CD8-positive, alpha-beta T cell (primary cell): ENCODE measurements at places on chromosomes 2 and 18.

DNA sequence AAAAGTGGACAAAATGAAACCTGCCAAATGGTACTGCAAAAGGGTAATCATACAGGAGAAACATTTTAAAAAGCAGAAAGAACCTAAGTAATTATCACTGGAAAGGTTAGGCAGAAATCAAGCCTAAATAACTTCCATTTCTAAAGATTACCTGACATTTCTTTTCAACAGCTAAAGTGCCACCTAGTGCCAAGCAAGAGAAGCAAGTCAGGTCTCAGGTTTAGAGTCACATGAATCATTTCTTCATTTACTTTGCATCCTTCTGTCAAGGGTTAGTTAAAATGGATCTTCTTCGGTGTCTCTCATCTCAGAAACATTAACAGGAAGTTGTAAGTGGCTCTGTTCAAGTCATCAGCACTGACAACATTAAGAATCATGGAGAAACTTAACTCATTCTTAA is 90.3 kb downstream of the AKAIN1 start:
- no peak for DNase-seq

GRCh38 chr2:102025016-102025501 is 33.3 kb downstream of the IL1R2 start:
- DNase-seq, result no peak

- no peak for DNase-seq
Measured at GRCh38 chr2:231661422-231662027, 46.8 kb upstream of the PTMA start.

DNA sequence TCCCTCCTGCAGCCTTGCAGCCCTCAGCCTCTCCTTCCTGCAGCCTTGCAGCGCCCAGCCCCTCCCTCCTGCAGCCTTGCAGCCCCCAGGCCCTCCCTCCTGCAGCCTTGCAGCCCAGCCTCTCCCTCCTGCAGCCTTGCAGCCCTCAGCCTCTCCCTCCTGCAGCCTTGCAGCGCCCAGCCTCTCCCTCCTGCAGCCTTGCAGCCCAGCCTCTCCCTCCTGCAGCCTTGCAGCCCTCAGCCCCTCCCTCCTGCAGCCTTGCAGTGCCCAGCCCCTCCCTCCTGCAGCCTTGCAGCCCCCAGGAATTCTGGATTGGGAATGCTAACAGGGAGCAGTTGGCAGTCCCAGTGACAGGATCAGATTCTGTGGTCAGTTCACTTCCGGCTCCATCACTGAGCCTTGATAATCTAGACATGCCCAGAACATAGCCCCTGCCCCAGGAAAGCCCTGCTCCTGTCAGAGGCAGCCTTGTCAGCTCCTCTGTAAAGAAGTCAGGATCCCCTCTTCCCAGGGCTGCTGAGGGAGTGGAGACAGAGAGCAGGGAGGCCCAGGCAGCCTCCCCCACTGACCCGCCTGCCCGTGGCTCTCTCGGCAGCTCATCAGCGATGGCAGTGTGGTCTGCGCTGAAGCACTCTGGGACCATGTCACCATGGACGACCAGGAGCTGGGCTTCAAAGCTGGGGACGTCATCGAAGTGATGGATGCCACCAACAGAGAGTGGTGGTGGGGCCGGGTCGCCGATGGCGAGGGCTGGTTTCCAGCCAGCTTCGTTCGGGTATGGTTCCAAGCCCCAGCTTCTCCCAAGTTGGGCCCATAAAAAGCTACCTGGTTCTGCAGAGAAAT is 54.8 kb downstream of the FAM168B start:
- DNase-seq, result no peak

- no peak for DNase-seq
Measured at GRCh38 chr2:208491641-208492040, 85.0 kb downstream of the PTH2R start.

DNA sequence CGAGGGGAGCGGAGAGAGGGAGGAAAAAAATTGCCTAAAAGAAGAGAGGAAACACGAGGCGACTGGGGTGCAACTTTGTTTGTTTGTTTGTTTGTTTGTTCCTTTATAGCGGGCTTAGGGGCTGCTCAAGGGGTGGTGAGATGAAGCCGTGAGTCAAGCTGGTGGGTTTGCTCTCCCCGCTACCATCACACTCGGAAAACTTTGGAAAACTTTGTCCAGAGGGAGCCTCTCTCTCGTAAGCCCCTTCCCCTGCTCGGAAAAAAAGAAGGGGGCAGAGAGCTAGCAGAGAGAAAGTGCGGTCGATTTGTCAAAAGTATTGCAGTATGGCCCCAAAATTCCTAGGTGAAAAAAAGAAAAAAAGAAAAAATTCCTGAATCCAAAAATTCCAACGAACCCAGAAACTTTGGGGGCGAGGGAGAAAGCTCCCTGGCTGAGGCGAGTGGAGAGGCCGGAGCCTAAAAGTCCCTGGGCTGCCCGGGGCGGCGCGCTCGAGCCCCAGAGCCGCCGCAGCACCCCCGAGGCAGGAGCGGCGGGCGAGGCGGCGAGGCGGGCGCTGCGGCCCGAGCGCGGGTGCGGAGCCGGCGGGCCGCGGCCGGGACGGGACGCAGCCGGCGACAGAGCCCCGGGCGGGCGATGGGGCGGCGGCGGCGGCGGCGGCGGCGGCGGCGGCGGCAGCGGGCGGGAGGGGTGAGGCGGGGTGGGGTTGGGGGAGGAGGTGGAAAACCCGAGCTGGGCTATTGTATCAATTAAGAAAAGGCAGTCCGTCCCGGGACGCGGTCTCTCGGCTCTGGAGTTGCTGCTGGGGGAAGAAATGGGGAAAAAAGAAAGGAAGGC is 558 bp upstream of the CYP26B1 start:
- DNase-seq, result no peak

- DNase-seq, result no peak
Measured at GRCh38 chr18:36504928-36505327, 207.4 kb downstream of the FHOD3 start.

DNA sequence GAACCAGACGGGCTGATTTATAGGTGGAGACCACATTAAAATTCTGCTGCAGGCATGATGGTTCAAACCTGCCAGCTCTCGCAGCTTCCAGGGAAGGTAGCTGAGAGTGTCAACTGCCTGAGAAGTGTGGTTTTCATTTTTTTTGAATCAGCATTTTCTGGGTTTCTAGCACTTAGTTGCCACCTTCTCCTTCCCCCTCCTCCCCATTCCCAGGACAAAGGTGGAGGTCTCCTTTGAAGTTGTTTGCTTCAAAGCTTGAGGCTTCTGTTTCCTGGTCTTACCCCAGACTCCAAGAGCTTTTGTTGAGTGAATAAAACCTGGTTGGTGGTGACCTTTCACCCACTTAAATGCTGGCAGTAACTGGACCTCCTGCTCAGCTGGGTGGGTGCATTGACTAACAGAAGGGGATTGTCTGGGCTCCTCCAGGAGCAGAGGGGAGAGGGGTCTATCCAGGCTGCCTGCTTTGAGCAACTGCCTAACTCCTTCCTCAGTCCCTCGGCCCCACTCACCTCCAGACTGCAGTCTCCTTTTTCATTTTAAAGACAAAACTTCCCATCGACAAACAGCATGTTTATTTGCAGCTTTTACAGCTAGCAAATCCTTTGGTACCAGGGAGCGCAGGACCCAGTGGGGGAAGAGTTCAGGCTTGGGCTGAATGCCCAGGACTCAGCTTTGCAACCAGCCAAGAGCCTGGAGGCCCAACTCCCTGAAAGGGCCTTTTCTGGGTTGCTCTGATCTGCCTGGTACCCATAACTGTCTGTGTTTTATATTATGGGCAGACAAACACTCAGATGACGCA is 3.5 kb downstream of the RHOB start:
- DNase-seq, result no peak

GRCh38 chr2:43798300-43798699 is 24.5 kb downstream of the DYNC2LI1 start:
- DNase-seq, result no peak

DNA sequence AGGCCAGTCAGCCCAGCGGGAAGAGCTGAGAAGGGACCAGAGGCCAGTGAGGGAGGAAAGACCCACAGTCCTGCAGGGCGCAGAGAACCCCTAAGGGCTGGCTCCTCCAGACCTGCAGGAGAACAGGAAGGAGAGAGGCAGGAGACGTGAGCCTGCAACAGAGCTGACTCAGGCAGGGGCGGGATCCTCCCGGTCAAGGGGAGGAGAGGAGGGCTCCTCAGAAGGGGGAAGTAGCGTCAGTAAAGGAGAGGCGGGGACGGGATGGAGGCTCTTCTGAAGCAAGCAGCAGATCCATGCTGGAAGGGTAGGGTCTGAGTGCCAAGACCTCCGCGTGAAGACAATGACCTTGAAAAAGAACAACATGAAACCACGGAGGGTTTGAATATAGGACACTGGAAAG is 50.8 kb downstream of the TRABD2A start:
- peak; percentile 22 for DNase-seq

DNA sequence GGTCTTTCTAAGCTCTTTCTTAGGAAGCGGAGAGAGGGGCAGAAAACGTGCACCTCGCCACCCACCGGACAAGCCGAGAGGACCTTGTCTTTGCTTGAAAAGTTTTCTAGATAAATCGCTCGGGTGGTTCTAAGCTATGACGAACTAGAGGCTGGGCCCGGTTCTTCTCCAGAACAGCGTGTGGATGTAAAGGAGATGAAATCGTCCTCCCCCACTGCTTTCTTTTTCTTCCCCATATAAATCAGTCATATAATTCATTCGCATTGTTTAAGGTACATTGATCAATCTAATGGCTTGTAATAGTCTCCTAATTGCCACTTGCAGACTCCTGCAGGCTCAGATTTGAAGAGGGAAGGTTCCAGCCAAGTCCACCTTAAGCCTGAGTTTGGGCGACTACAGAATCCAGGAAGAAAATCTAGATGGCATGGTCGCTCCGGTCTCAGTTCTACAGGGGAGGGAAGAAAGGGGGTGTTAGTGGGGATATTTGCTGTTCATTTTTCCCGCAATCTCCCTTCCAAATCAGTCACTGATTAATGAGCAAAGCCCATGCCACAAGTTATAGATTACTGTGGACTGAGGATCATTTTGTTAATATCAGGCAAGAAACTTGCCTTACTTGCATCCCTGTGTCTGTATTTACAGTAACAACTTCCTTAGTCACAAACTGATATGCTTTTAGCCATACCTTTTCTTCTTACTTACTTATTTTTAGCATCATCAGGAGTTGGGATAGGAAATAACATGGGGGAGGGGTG is 5.6 kb upstream of the SP9 start:
- DNase-seq, result no peak

- no peak for DNase-seq
Measured at GRCh38 chr2:229237270-229237669, 33.8 kb downstream of the PID1 start.

GRCh38 chr2:190327867-190328572 is 8.4 kb upstream of the HIBCH start:
- DNase-seq, result no peak

DNA sequence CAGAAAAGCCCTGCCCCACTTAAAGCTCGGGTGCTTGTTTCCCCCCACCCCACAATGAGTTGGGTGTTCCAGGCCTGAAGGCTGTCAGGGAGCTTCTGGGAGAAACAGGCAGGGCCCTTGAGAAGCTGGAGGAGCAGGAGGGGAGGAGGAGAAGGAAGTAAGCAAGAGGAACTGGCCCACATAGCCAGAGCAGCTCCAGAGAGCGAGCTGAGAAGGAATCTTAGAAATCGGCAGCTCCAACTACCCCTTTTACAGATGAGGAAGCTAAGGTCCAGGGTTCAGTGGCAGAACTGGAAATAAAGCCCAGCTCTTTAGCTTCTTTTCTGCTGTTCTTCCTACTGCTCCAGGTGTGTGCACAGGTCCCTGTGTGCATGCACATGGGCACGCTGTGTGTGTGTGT is 12.7 kb upstream of the KCNK3 start:
- DNase-seq, result no peak

- no peak for DNase-seq
Measured at GRCh38 chr2:19542796-19543662, 184.6 kb upstream of the OSR1 start.

GRCh38 chr2:215052404-215052803 is 86.0 kb downstream of the ABCA12 start:
- no peak for DNase-seq

- no peak for DNase-seq
Measured at GRCh38 chr2:239389414-239390329, 11.1 kb downstream of the HDAC4 start.

DNA sequence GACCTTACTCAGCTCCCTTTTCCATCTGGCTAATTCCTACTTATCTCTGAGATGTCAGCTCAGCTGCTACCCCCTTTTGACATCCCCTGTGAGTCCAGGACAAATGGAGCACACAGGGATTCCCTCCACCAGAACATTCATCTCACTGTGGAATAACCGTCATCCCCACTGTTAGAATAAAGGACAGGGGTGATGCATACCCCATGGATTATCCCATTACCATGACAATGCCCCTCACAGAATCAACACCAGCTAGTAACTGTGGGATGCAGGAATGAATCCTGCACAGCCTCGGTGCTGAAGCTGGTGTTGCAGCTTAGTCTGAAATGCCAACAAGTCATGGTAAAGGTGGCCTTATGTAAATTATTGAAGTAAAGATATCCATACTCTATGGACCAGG is 624.8 kb upstream of the RAB6C start:
- no peak for DNase-seq

DNA sequence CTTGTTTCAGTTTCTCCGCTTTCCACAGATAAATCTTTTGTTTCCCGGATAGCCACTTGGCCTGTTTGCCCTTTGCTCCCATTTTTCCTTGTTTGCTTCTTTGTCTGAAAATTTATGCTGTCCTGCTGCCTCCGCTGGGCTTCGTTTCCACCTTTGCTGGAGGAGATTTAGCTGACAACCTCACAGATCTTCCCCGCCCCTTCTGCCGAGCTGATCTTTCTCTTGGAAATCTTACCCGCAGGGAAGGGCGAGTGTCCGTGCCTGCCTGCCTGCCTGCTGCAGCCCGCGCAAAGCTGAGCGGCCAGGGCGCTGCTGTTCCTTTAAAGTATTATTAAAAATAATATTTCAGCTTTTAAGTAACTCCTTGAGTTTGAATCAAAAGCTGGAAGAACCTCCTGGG is 1.4 kb upstream of the XRCC5 start:
- DNase-seq, result no peak

DNA sequence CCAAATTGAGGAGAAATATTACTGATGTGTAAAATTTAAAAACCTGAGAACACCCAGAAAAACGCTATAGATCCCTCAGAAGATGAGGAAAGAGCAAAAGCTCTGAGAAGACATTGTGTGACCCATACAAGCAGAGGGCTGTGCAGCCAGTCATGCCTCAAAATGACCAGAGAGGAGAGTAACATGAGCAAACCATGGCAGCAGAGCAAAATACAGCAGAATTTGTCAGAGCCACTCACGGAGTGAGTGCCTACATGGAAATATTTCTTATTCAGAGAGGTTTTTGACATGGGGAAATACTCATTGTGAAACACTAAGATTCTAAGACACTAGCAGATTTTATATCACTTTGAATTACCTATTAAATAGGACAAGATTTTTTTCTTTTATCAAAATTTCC is 96.8 kb upstream of the DNAJC10 start:
- DNase-seq, result no peak

DNA sequence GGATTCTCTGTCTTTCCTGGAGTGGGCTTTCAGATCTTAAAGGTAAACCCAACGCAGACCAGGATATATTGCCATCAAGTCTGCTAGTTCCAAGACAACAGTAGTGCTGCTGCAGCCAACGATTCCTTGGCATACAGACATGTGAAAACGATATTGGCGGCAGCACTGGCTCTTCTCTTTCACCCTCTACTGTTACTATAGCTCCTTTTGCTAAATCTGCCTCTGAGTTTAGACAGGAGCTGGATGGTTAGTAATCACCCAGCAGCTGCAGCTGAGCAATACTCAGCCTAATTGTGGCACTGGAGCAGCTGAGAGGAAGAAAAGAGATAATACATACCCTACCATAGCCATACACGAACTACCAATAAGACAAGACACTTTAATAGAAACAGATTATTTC is 4.0 kb downstream of the YES1 start:
- DNase-seq, result no peak
